ENCODE measurements at places on chromosomes 7 and 10. TPM values are rescaled to one million over a fixed set of nuclear protein-coding genes. Genes with fewer than 3 reads are reported as not detected.

The C10orf143 gene
- 2.7 TPM for polyA plus RNA-seq

The ZNF736 gene
- 2.4 TPM for polyA plus RNA-seq

The OPALIN gene
- not detected for polyA plus RNA-seq

The FAM25G gene
- polyA plus RNA-seq, result not detected

The PARD3 gene
- 13.7 TPM for polyA plus RNA-seq

The PRKG1 gene
- 1.6 TPM for polyA plus RNA-seq

The GTF2IRD1 gene
- 7.4 TPM for polyA plus RNA-seq

The TLL2 gene
- 0.06 TPM for polyA plus RNA-seq

The DRGX gene
- not detected for polyA plus RNA-seq

The CADPS2 gene
- polyA plus RNA-seq, result 12.4 TPM

The MMD2 gene
- not detected for polyA plus RNA-seq

The GBX1 gene
- not detected for polyA plus RNA-seq

The CFAP70 gene
- 0.61 TPM for polyA plus RNA-seq

The ZNF488 gene
- polyA plus RNA-seq, result not detected

The EFCAB10 gene
- not detected for polyA plus RNA-seq

The CLRN3 gene
- 16.9 TPM for polyA plus RNA-seq

The TAC1 gene
- polyA plus RNA-seq, result not detected

The LIPN gene
- polyA plus RNA-seq, result not detected

The TMEM139 gene
- polyA plus RNA-seq, result 7.0 TPM

The SAMD9L gene
- 2.2 TPM for polyA plus RNA-seq

The SLC26A5 gene
- 0.23 TPM for polyA plus RNA-seq

Data from liver (tissue), 10 donors.